HL-60 (cell line): ENCODE measurements at places on chromosomes 5 and 9.

- no peak for DNase-seq
Observed at GRCh38 chr9:111148052-111149017, 110.1 kb upstream of the LPAR1 start.

DNA sequence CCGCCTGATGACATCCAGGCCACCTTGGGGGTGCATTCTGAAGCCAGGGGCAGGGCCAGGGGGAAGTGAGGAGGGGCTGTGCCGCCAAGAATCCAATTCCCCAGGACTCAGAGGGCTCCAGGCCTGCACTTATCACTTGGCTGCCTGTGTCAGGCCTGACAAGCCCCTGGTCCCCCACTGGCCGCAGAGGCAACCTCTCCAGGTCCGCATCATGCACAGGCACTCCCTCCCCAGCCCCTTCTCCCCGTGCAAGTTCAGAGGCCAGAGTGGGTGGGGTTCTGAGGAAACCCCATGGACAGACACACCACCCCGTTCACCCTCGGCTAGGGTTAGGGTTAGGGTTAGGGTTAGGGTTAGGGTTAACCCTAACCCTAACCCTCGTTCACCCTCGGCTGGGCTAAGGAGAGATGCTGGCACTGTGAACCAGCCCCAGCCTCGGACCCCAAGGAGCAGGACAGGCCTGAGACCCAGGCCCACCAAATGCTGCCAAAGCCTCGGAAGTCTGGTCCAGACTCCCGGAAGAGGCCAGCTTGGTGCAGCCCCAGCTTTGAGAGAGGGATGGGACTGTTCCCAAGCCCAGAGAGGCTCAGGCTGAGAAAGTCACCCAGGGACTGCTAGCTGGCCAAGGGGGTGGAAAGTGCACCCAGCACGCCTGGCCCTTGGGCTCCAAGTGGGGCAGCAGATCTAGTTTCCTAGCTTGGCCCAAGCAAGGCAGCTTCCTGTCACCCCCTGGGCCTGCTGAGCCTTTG lies 4.9 kb downstream of the LCN2 start:
- no peak for DNase-seq

GRCh38 chr5:54443270-54443669 lies 12.2 kb upstream of the HSPB3 start:
- DNase-seq: no peak

GRCh38 chr9:133134388-133135145 lies 13.5 kb upstream of the RALGDS start:
- no peak for DNase-seq

DNA sequence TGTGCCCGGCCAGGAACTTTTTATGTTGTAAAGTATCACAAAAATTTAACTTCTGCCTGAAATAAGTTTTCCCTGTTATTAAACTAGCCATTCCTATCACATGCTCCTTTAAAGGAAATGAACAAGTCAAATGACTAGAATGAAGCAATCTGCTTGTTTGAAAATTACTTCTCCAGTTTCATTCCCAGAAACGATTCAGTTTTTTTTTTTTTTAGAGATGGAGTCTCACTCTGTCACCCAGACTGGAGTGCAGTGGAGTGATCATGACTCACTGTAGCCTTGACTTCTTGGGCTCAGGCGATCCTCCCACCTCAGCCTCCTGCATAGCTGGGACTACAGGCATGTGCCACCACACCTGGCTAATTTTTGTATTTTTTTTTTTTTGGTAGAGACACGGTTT lies 13.3 kb upstream of the GNG10 start:
- no peak for DNase-seq

GRCh38 chr5:42806701-42807262 lies 4.9 kb downstream of the SELENOP start:
- DNase-seq: no peak

- DNase-seq: no peak
Observed at GRCh38 chr5:137185193-137185592, 313.9 kb downstream of the SPOCK1 start.

DNA sequence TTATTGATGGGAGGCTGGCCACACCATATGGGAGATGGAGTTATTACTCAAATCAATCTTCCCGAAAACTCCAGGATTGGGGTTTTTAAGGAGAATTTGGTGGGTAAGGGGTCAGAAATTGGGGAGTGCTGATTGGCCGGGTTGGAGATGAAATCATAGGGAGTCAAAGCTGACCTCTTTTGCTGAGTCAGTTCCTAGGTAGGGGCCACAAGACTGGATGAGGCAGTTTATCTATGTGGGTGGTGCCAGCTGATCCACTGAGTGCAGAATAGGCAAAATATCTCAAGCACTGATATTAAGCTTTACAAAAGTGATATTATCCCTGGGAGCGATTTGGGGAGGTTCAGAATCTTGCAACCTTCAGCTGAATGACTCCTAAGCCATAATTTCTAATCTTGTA lies 75.7 kb upstream of the CLINT1 start:
- no peak for DNase-seq

DNA sequence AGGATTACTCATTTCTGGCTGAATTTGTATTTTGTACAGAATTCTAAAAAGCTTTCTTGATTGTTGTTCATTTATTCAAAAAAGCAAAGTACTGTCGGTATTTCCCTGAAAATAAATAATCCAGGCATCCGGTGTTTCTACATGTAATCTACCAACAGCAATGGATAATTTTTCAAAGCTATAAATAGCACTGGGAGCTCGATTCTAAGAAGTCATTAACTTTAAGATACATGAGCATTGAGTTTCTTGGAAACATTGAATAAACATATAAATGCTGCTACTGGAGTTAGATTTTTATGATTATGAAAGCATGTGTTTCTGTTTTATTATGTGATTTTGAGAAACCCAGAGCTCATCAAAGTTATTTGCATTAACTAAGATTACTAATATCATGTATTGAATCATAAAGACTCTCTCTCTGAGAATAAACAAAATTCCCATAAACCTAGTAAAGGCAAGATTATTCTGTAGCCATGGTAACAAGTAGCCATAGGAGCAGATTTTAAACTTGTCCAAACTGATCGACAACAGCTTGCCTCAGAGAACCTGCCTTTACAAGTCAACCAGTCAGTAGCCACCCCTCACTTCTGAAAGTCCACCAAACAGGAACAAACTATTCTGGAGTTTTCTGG lies 197.0 kb downstream of the DRD1 start:
- no peak for DNase-seq
